Right lung (tissue), 10 donors: ENCODE measurements at places on chromosomes 1 and 21. TPM values are rescaled to one million over a fixed set of nuclear protein-coding genes. Genes with fewer than 3 reads are reported as not detected.

Gene CBS
- 3.8 TPM for polyA plus RNA-seq

Gene OR2G6
- polyA plus RNA-seq = 0.08 TPM

Gene LCE1A
- not detected for polyA plus RNA-seq

Gene AMY1B
- not detected for polyA plus RNA-seq

Gene BCAN
- 1.0 TPM for polyA plus RNA-seq

Gene RNU1-1
- polyA plus RNA-seq = 1.3 TPM

Gene LAPTM5
- 28.7 TPM for polyA plus RNA-seq

Gene AJAP1
- polyA plus RNA-seq = 0.07 TPM

Gene CFHR4
- 0.30 TPM for polyA plus RNA-seq

Gene FAM131C
- polyA plus RNA-seq = 0.17 TPM

Gene SLC5A9
- polyA plus RNA-seq = 6.0 TPM

Gene OR6K3
- not detected for polyA plus RNA-seq

Gene KISS1
- polyA plus RNA-seq = 0.53 TPM

Gene BGLAP
- polyA plus RNA-seq = 10.4 TPM

Gene SPRR2A
- not detected for polyA plus RNA-seq

Gene RAB25
- 53.6 TPM for polyA plus RNA-seq

Gene HCRTR1
- polyA plus RNA-seq = 0.26 TPM
